Vagina (tissue), 2 donors: ENCODE measurements at places on chromosomes 6 and 20.
A peak's percentile ranks its signal among the peaks of the same experiment; 100 is the strongest.

DNA sequence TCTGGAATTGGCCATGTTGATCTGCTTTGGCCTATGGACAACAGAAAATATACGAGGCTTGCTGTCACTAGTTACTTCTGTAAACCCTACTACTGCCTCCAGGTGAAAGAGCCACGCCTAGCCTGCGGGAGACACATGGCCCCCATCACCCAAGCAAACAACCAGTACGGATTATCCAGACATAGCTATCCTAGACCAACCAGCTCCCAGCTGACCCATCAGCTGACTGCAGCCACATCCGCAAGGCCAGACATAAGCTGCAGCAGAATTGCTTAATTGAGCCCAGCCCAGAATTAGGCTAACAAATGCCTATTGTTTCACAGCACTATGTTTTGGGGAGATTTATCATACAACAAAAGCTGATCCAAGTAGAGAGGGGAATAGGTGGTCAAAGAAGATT, 13.5 kb downstream of the REV3L start:
- no peaks in the 10 kb centered on the region for H3K36me3 ChIP-seq
- peaks cover 26% of the 10 kb centered on the region for H3K4me1 ChIP-seq
- no peak overlapping the region for H3K4me3 ChIP-seq
- DNase-seq, result no peak
- H3K27ac ChIP-seq, result no peak overlapping the region

DNA sequence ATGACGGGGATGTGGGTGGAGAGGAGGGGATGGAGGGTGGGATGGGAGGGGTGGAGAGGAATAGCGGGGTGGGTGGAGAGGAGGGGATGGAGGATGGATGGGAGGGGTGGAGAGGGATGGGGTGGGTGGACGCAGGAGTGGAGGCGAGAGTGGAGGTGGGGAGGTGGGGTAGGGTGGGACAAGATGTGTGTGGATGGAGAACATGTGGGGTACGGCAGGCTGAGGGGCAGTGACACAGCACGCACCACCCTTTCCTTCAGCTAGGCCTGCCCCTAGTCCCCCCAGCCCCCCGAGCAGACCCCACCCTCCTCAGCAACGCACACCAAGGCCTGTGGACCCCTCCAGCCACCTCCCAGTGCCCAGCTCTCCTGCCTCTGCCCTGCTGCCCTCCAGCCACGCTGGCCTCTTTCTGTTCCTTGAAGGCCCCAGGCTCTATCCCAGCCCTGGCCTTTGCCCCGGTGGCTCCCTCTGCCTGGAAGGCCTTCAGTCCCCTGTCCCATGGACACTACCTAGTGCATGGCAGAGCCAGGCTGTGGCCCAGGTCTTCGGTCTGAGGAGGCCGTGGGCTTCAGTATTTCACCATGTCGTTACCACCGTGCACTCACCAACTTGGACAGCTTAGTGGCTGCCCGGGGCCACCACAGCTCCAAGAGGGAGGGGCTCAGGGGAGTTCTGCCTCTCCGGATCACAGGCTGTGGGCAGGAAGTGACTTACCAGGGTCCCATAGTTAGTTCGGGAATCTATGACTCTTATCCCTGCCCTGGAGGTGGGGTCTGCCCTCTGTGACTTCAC, 78.4 kb upstream of the PMEPA1 start:
- no peak overlapping the region for H3K27ac ChIP-seq
- DNase-seq, result no peak
- no peaks in the 10 kb centered on the region for H3K27me3 ChIP-seq
- H3K4me1 ChIP-seq, result no peaks in the 10 kb centered on the region
- H3K4me3 ChIP-seq, result no peak overlapping the region

- H3K27me3 ChIP-seq, result no peaks in the 10 kb centered on the region
- no peak for DNase-seq
- no peak overlapping the region for H3K4me3 ChIP-seq
These were observed 66.9 kb downstream of the SYNJ2 start for GRCh38 chr6:158048589-158048988.

- no peak overlapping the region for H3K27ac ChIP-seq
- H3K36me3 ChIP-seq, result no peaks in the 10 kb centered on the region
- DNase-seq, result no peak
These were observed 104.3 kb downstream of the DACT2 start for GRCh38 chr6:168215121-168215808.

DNA sequence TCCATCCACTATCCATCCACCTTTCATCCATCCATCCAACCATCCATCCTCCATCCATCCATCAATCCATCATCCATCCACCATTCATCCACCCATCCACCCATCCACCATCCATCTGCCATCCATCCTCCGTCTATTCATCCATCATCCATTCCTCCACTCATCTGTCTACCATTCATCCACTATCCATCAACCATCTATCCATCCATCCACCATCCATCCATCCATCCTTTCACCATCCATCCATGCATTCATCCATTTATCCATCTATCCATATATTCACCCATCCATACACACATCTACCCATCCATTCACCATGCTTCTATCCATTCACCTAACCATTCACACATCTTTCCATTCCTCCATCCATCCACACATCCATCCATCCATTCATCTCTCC, 207.0 kb upstream of the CDH4 start:
- no peak overlapping the region for H3K4me3 ChIP-seq
- DNase-seq, result no peak
- no peaks in the 10 kb centered on the region for H3K4me1 ChIP-seq
- H3K36me3 ChIP-seq, result no peaks in the 10 kb centered on the region
- no peak overlapping the region for H3K27ac ChIP-seq

GRCh38 chr6:12648171-12648570, 68.4 kb upstream of the PHACTR1 start:
- H3K4me1 ChIP-seq, result no peaks in the 10 kb centered on the region
- no peak for DNase-seq
- H3K36me3 ChIP-seq, result no peaks in the 10 kb centered on the region

DNA sequence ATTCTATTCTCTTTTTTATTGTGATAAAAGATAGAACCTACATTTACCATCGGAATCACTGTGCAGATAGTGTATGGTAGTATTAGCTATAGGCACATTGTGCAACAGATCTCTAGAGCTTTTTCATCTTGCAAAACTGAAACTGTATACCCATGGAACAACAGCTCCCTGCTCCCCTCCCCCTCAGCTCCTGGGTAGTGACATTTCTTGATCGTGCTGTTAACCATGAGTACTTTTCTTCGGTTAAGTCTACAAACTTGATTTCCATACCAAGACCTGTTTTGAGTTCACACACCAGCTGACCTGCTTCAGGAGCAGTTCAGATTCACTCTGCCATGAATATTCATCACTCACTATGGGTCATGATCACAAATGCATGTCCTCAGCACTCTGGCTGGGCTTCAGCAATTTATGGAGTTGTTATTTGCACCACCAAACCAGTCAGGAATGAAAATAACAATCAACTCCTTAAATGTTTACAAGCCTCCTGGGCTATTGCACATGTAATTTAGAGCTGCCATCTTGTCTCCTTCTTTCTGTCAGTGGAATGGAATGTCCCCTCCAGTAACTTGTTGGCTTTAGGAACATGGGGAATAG, 32.8 kb downstream of the PRDM1 start:
- H3K4me1 ChIP-seq, result peaks cover 7% of the 10 kb centered on the region
- H3K27me3 ChIP-seq, result no peaks in the 10 kb centered on the region
- H3K27ac ChIP-seq, result no peak overlapping the region

DNA sequence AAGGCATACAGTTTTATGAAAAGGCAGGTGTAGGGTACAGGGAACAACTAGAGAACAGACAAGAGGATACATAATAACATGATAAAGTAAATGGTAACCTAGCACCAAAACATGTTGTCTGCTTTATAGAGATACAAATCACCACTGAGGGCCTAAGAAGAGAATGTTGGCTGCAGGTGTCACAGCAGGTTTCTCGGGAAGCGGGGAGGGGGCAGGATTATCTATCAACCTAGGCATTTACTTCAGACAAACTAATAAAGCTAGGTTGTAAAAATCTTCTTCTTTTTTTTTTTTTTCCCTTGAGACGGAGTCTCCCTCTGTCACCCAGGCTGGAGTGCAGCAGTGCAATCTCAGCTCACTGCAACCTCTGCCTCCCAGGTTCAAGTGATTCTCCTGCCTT, 22.7 kb downstream of the PIM1 start:
- peak overlapping the region; percentile 33 for H3K27ac ChIP-seq
- H3K27me3 ChIP-seq, result no peaks in the 10 kb centered on the region
- peaks cover 5% of the 10 kb centered on the region for H3K4me1 ChIP-seq
- no peak for DNase-seq

- no peaks in the 10 kb centered on the region for H3K27me3 ChIP-seq
- no peaks in the 10 kb centered on the region for H3K36me3 ChIP-seq
- no peak overlapping the region for H3K27ac ChIP-seq
- no peak for DNase-seq
- no peaks in the 10 kb centered on the region for H3K4me1 ChIP-seq
- no peak overlapping the region for H3K4me3 ChIP-seq
These were observed 109.9 kb upstream of the FOXC1 start for GRCh38 chr6:1499777-1500176.

DNA sequence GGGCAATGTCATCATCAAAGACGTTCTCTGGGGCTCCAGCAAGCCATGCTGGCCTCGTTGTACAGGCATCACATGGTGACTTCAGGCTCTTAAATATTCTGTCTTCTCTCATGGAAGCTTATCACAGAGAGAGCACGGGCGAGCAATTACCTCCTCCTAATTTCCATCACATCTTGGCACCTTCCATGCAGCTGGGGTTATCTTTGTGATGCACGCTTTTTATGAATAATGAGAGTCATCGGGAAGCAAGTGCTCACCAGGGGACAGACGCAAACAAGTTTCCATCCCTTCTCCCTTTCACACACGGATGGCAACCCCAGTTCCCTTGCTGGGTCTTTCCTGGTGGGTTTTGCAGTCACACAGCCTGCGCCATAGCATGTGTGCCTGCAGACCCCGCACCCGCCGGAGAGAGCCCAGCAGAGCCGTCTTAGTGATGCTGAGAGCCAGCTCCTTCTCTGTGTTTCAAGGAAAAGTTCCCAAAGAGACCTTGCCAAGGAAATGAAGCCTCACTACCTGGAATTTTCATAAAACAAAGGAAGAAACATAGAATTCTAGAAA, 116.3 kb upstream of the AFDN start:
- DNase-seq, result no peak
- H3K27me3 ChIP-seq, result no peaks in the 10 kb centered on the region
- no peak overlapping the region for H3K4me3 ChIP-seq
- H3K4me1 ChIP-seq, result no peaks in the 10 kb centered on the region

DNA sequence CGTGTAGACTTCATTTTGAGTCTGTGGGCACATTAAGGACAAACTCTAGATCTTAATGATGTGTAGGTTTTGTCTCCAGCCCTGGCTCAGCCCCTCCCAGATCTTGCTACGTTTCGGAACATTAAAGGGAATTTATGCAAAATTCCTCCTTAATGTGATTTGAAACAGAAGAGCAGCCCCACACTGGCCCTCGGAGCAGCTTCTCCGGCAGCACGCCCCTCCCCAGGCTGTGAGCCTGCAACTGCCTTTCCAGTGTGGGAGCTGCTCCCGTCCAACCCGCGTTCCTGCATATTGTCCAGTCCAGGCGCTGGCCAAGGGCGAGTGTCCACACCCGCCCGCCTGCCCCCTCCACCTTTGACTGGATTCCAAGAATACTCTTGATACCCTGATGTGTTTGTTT, 257.2 kb downstream of the TAF4 start:
- H3K27me3 ChIP-seq, result no peaks in the 10 kb centered on the region
- no peaks in the 10 kb centered on the region for H3K36me3 ChIP-seq
- no peak overlapping the region for H3K4me3 ChIP-seq
- no peak overlapping the region for H3K27ac ChIP-seq

GRCh38 chr6:127289934-127290333, 23.3 kb downstream of the RNF146 start:
- no peak for DNase-seq
- no peak overlapping the region for H3K27ac ChIP-seq
- peaks cover 14% of the 10 kb centered on the region for H3K4me1 ChIP-seq
- no peaks in the 10 kb centered on the region for H3K27me3 ChIP-seq
- peaks cover 20% of the 10 kb centered on the region for H3K36me3 ChIP-seq

GRCh38 chr6:139376017-139376330, 1.5 kb upstream of the CITED2 start:
- peaks cover 9% of the 10 kb centered on the region for H3K36me3 ChIP-seq
- no peaks in the 10 kb centered on the region for H3K27me3 ChIP-seq
- peak overlapping the region; percentile 98 for H3K27ac ChIP-seq
- H3K4me1 ChIP-seq, result peaks cover 18% of the 10 kb centered on the region
- peak overlapping the region; percentile 97 for H3K4me3 ChIP-seq

DNA sequence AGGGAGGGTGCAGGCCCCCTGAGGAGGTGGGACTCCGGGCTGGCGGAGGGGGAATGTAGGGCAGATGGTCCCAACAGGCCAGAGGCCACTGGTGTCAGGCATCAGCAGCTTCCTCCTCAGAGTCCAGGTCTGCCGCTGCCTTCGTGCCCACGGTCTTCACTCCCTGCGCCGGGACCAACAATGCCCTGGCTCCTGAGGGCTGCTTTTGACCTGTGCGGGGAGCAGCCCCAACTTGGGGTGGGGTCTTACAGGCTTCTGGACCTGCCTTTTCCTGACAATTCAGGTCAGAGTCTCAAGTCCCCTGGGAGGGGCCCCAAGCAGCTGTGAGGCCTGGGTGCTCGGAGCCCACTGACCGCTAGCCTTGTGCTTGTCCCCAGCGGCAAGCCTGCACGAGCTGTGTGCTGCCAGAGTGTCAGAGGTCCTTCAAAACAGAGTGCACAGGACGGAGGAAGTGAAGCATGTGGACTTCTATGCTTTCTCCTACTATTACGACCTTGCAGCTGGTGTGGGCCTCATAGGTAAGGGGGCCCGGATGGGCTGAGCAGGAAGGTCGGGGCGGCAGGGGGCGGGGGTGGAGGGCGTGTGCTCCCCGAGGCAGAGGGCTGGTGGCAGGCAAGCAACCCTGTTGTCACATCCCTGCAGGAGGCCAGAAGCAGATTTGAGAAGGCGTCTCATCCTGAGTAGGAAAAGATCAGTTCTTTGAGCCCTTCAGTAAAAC, 25.3 kb upstream of the PYGB start:
- DNase-seq, result peak; percentile 81
- peaks cover 13% of the 10 kb centered on the region for H3K4me1 ChIP-seq
- H3K27me3 ChIP-seq, result no peaks in the 10 kb centered on the region
- H3K27ac ChIP-seq, result no peak overlapping the region
- no peak overlapping the region for H3K4me3 ChIP-seq

GRCh38 chr20:37943033-37943432, 40.1 kb downstream of the VSTM2L start:
- H3K4me1 ChIP-seq, result no peaks in the 10 kb centered on the region
- H3K27me3 ChIP-seq, result no peaks in the 10 kb centered on the region
- DNase-seq, result peak; percentile 40
- H3K36me3 ChIP-seq, result no peaks in the 10 kb centered on the region

GRCh38 chr6:169677096-169677495, 24.7 kb downstream of the WDR27 start:
- no peak overlapping the region for H3K4me3 ChIP-seq
- H3K4me1 ChIP-seq, result no peaks in the 10 kb centered on the region
- no peak for DNase-seq
- H3K27me3 ChIP-seq, result no peaks in the 10 kb centered on the region
